Esophagus squamous epithelium (tissue), 5 donors: ENCODE measurements at places on chromosomes 16 and 17.

GRCh38 chr16:84836234-84836647 lies 16.5 kb downstream of the CRISPLD2 start:
- DNase-seq = no peak

- DNase-seq = no peak
Measured at GRCh38 chr17:77120868-77121267, 19.9 kb upstream of the SEC14L1 start.

- no peak for DNase-seq
Measured at GRCh38 chr17:73744411-73744810, 100.2 kb upstream of the SDK2 start.

- no peak for DNase-seq
Measured at GRCh38 chr17:47888293-47888692, 7.7 kb upstream of the SP2 start.

- DNase-seq = no peak
Measured at GRCh38 chr17:59807892-59808509, 84.7 kb downstream of the TUBD1 start.

DNA sequence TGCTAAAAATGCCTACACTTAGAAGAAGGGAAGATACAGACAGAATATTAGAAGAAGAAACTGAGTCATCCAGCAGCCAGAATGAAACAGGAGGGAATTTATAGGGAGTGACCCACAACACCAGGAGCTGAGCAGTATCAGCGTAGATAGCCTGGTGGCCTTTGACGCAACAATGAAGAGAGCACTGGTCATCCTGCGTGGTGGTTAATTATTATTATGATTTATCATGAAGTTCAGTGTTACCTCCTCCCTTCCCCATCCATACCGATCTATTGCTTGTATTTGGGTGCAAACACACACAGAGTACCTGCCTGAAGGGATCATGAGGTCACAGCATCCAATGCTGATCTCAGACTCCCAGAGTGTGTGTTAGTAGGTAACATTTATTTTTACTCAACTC lies 38.5 kb downstream of the ERCC4 start:
- DNase-seq = no peak

DNA sequence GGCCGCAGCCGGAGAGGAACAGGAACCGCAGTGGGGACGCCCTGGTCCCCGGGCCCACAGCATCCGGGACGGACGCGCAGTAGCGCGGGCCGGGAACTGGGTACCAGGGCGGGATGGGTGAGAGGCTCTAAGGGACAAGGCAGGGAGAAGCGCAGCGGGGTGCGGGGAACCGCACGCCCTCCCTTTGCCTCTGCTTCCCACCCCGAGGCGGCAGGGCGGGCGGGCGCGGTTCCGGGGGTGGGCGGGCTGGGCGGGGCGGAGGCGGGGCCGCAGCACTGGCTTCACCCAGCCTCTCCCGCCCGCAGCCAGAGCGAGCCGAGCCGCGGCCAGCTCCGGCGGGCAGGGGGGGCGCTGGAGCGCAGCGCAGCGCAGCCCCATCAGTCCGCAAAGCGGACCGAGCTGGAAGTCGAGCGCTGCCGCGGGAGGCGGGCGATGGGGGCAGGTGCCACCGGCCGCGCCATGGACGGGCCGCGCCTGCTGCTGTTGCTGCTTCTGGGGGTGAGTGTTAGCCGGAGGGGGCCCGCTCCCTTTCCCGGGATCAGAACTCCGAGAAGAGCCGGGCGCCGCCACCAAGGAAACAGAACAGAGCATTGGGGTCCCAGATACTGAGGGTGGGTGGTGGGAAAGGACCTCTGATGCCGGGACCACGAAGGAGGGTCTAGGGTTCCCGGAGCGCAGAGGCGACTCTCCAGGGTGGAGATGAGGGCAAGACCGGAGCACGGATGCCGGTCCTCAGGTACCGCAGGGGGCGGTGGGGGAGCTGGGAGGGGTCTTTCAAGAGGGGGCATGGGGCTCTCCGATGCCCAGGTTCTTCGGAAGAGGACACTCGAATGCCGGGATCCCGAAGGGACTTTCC lies at the start of gene NGFR:
Gene NGFR (plus strand): TSS at position 308 of the 856 bp plus-strand sequence. CDS start 125 bp downstream, at position 433.
- no peak for DNase-seq

DNA sequence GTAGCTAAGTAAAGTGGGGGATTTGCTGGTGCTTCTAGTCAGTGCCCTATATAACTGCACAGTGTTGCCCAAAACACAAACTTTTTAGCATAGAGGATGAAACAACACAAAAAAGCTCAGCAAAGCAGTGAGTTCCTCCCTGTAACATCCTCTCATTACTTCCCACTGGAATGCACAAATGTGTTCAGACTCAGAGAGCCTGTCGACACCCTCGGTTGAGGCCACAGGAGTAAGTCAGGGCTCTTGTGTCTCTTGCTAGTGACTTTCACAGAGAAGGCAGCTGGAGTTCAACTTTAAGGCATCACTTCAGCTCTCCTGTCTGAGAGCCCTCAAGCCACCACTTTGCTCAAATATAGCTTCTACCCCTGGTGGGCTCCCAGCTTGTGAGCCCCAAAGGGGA lies 107.2 kb upstream of the NETO2 start:
- DNase-seq = no peak

- no peak for DNase-seq
Measured at GRCh38 chr16:86431540-86431939, 78.8 kb upstream of the FOXF1 start.

DNA sequence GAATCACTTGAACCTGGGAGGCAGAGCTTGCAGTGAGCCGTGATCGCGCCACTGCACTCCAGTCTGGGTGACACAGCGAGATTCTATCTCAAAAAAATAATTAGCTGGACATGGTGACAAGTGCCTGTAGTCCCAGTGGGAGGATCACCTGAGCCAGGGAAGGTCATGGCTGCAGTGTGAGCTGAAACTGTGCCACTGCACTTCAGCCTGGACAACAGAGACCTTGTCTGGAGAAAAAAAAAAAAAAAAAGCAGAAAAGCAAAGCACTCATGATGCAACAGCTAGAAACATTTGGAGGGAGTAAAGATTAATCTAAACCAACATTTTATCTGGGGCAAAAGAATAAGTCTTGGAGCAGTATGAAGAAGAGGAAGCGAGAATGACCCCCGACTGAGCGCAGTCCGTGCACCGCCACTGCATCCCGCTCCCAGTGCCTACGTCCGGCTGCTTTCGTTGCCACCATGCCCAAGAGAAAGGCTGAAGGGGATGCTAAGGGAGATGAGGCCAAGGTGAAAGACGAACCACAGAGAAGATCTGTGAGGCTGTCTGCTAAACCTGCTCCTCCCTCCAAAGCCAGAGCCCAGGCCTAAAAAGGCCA lies 8.2 kb downstream of the PRPSAP1 start:
- no peak for DNase-seq

DNA sequence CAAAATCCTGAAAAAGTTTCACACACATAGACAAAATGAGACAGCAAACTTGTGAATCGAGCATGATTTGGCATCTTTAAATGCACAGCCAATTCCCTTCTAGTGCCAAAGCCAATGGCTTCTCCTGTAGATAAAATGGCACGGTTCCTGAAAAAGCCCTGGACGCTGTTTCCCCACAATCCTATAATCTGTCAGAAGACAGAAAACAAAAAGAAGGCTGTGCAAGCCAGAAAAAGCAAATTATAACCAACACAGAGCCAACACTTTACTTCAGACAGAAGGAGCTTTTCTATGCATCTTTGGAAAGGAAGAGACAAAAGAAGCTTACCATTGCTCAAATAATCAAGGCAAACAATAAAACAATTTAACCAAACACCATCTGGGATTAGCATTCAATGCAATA lies 23.8 kb downstream of the FAM222B start:
- no peak for DNase-seq

DNA sequence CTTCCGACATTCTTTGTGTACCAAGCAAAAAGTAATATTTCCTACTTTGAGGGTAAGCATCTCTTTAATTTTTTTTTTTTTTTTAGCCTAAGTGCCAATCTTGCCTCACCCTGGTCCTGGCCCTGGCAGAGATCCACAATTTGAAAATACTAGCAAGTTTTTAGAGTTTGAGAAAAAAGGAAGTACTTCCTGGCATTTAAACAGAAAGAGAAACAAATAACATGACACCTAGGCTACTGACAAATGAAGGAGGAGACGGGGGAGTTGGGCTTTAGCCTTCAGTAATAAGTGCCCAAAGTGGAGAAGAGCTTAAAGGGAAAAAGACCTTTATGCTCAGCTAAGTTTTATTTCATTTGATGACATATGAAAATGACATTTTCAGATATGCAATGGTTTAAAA lies 92.8 kb downstream of the HS3ST3A1 start:
- no peak for DNase-seq
